ENCODE measurements at places on chromosomes 1 and 21.
A peak's percentile ranks its signal among the peaks of the same experiment; 100 is the strongest.

- no peak for DNase-seq
These were observed 5.7 kb upstream of the ADGRB2 start for GRCh38 chr1:31769720-31770390.

- no peak for DNase-seq
These were observed 18.6 kb downstream of the CD247 start for GRCh38 chr1:167499664-167500101.

GRCh38 chr1:66527686-66528085 is 6.3 kb upstream of the SGIP1 start:
- DNase-seq, result peak; percentile 46

- no peak for DNase-seq
These were observed 52.7 kb upstream of the GPR153 start for GRCh38 chr1:6313393-6314200.

GRCh38 chr1:112247961-112248360 is 148.1 kb upstream of the CTTNBP2NL start:
- DNase-seq, result no peak

GRCh38 chr1:6090288-6090687 is 44.6 kb downstream of the KCNAB2 start:
- DNase-seq, result no peak

GRCh38 chr1:24925963-24926362 is 4.1 kb downstream of the RUNX3 start:
- DNase-seq, result no peak

- peak; percentile 61 for DNase-seq
These were observed 6.1 kb downstream of the SRM start for GRCh38 chr1:11053758-11054137.

GRCh38 chr1:161720422-161720821 is 922 bp upstream of the FCRLB start:
- DNase-seq, result no peak

DNA sequence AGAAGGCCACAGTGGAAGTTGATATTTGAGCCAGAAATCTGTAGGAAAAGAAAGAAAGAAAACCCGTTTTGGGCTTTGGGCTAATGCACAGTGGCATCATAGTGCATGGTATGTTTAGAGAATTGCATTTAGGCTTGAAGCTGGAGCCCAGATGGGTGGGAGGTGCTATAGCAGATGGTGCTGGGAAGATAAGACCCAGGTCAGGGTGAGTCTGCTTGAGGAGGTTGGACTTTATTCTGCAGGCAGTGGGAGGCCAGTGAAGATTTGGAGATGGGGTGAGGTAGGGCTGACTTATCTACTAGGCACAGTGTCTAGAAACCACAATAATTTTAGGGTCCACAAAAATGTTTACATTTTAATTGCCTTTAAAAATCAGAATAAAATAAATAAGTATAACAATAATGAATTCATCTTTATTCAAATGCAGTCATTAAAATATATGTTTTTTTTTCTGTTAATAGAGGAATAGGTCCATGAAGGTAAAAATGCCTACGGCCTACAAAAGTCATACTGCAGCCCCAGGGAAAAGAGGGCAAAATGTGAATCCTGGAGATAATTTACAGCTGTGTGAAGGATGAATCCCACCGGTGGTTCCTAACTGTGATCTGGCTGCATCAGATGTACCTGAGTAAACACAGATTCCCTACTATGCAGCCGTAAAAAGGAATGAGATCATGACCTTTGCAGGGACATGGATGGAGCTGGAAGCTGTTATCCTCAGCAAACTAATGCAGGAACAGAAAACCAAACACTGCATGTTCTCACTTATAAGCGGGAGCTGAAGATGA is 8.7 kb downstream of the DNAJC6 start:
- DNase-seq, result no peak

DNA sequence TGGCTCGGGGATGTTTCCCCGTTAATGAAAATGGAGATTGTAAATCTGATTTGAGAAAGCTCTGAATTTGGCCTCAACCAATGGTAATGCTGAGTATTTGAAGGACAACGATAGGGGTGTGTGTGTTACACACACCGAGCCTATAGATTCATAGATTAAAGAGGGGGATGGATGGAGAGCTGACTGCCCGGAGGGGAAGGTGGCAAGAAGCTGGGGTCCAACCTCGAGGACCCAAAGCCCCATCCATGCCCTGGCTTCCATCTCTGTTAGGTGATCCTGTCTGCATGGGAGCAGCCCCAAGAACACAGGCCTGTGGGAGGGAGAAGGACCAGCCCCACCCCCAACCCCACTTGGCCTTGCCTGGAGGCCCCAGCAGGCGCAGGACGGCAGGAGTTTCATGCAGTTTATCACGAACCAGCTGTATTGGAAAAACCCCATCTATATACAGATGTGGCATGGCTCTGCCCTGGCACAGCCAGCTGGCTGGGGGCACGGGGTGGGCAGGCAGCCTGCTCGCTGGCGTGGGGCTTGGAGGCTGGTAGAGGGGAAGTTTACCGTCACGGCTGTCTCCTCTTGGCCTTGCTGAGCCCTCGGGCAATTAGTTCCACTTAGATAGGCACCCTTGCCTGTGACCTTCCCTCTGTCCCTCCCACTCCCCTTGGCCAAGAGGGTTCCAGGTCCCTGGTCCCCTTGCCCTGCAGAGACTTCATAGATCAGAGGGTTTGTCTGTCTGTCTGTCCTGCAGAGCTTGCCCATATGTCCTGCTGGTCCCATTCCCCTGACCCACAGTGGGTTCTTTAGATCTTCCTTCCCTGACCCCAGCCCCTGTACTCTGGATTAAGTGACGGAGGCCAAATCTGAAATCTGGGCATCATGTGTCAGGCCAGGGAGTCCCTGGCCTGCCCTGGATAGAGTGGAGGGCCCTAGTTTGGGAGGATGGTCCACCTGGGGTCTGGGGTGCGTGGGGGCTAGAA is 3.0 kb downstream of the HSPB7 start:
- DNase-seq, result no peak

- DNase-seq, result no peak
These were observed 50.2 kb downstream of the DPYD start for GRCh38 chr1:97870589-97870988.

DNA sequence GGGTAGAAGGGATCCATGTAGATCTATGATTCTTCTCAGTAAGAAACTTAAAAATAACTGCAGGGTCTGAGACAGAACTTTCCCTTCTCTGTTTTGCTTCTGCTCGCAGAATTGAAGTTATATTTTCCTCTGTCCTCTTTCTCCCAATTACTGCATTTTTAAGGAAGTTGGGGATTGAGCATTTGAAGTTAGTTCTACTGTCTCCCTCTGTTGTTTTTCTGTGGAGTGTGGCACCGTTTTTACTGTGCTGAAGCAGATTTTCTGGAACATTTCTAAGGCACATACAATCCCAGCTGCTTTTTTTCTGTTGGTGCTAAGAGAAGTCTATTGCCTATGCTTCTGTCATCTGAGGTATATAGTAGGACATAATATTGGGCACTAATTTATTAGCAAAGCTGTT is 43.3 kb downstream of the RASAL2 start:
- no peak for DNase-seq

- no peak for DNase-seq
These were observed 232.6 kb downstream of the SRGAP2C start for GRCh38 chr1:121417325-121417923.

DNA sequence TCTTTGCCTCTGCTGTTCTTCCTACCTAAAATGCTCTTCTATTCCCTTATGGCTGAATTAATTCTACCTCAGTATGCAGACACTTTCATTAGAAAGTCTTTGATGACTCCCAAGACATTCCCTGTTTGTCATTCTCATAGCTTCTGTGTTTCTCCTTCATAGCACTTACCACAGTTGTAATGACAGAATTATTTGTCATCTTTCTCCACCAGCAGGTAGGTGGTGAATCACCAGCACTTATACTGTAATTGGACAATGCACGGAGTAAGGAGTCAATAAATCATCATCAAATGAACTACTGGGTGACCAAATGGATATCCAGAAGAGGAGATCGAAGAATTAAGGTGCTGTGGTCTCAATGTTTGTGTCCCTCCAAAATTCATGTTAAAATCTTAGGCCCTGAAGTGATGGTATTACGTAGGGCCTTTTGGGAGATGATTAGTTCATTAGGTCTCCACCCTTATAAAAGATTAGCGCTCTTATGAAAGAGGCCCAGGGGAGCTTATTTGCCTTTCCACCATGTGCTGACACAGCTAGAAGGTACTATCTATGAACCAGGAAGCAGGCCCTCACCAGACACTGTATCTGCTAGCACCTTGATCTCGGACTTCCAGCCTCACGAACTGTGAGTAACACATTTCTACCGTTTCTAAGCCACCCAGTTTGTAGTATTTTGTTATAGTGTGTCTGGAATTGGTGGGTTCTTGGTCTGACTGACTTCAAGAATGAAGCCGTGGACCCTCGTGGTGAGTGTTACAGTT is 2.4 kb upstream of the CCT8 start:
- DNase-seq, result no peak

- no peak for DNase-seq
These were observed 824.3 kb upstream of the PRMT6 start for GRCh38 chr1:106232128-106232527.

DNA sequence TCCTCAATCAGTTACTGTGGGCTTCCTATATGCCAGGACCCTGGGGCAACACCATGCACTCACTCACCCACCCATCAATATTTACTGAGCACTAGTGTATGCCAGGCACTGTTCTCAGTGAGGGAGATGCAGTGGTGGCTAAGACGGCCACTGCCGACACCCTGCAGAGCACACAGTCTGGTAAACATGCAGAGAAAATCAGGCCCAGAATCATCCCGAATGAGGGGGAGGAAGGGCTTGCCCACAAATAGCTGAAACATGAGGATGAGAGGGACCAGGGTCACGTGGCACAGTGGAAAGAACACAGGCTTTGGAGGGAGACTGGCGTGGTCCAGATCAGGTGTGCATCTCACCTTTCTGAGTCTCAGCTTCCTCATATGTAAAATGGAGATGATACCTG is 89.2 kb upstream of the IGSF21 start:
- no peak for DNase-seq

DNA sequence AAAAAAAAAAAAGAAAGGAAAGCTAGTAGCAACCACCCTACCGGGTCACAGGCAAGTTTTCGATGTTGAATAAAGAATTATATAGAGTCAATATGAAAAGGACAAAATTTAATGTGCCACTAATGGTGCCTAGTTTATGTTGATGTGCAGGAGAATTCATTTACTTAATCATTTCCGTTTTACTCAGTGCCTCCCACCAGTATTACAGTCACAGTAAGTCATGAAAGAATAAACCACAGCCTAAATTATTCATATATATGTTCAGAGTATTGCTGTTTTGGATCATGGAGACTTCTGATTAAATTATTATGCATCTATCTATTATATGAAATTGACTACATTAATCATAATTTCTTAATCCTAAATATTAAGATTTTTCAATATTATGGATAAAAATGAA is 35.3 kb downstream of the FNBP1L start:
- no peak for DNase-seq

GRCh38 chr1:106534612-106535011 is 521.9 kb upstream of the PRMT6 start:
- DNase-seq, result no peak

GRCh38 chr1:3610527-3611169 is 660 bp downstream of the MEGF6 start:
- DNase-seq, result no peak

DNA sequence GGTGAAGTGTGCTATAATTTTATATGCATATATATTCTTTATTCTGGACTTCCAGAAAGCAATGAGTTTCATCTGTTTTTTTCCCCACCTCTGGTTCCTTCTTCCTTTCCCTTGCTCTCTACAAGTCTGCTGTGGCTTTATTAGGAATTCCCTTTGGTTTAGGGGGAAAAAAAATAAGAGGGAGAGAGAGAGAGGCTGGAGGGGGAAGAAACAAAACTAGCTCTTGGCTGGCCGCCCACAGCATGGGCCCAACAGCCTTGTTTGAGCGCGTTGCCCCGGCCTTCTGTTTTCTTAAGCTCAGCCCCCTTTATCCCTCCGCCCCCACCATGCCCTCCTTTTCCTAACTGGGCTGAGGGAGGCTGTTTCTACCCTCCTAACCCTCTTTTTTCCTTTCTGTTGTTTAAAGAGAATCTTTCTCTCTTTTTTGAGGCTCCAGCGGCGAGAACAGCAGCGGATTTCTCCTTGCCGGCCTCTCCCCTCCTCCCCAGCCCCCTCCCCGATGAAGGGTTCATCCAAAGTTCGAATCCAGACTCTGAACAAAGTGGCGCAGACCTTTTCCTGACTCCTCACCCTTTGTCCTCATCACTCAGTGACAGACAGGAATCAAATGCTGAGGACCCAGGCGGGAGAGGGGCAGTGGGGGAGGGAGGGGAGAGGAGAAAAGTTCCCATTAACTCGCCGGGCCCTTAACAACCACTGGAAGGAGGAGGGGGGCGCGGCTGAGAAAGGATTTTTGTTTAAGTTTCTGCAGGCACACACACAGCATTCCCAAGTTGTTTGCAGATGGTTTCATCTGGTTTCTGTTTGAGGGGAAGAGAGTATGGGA is 29.7 kb downstream of the PBX1 start:
- DNase-seq, result peak; percentile 47

DNA sequence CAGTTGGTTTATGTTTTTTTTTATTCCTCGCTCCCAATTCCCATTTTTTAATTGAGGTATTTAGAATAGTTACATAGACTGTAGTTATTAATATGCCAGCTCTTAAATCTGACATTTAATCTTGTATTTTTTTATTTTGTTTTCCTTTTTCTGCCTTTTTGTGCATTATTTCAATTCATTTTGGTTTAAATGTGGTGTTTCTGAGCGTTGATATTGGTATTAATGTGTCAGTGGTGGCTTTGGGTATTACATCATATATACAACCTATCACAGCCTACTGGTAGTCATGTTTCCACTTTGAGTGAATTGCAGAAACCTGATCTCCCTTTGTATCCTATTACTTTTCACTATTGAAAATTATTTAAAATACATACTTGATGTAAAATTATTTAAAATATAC is 1027.3 kb downstream of the KCNT2 start:
- no peak for DNase-seq

DNA sequence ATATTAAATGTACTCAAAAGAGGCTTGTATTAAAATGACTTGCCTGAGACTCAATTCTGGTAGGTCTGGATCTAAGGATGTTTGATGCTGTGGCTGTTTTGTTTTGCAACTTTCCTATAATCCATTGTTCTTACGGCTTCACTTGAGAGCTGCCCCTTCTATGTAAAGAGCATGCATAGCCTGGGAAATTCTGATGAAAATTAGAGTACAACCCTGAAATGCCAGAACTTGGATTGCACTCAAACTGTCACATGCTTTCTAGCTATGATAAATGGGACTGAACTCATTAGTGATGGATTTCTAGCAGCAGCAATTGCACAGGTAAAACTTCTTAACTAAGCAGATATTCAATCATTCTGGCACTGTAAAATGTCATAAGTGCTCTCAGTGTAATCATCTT is 67.9 kb downstream of the OLFM3 start:
- no peak for DNase-seq

- peak; percentile 35 for DNase-seq
These were observed 73.9 kb downstream of the DNTTIP2 start for GRCh38 chr1:93805027-93805610.

GRCh38 chr1:167714098-167714438 is 7.7 kb upstream of the MPZL1 start:
- DNase-seq, result peak; percentile 92

All from AG20443 (cell line).